ENCODE measurements at places on chromosomes 5 and 9.

DNA sequence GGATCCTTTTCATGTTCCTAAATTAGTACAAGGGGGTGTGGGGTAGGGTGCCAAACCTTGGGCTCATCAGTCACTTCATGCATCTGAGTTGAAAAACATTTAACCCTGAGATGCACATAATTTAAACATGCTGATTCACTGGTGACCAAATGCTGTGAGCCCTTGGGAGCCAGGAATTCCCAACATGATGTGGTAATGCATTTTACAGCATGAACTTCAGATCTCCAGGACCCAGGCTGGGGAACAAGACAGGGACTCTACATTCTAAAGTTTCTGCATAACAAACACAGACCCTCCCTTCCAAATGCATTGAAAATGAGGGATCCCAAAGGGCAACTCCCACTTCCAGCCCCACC is 322.2 kb downstream of the NDUFS4 start:
- DNase-seq, result no peak

DNA sequence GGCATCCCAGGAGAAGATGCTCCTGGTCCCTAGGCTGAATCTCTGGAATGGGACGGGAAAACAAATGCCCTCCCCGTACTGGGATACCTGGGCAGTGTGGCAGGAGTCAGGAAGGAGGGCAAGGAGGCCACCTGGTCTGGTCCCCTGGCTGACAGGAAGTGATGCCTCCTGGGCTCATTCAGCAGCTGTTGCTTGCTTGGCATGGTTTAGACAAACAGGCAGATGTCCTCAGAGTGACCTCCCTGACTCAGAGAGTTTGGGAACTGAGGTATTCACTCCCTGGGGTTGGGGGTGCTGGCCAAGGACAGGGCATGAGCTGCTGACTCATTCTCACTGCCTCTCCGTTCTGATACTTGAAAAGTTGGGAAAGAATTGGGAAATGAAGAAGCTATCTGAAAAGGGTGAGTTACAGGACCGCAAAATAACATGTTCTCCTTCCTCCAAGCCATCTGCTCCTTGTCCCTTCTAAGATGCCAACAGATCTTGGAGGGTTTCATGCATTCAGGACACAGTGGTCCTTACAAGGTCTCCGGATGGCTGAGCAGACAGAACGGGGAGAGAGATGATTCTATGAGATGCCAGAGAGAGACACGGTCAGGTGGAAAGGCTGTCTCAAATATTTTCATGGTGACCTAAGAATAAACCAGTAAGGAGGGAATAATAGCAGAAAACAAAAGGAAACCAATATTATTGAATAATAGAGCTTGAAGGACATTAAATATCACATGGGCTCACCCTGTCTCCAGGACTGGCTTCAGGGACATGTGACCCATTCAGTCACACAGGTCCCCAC is 534.5 kb downstream of the BNC2 start:
- DNase-seq, result no peak

DNA sequence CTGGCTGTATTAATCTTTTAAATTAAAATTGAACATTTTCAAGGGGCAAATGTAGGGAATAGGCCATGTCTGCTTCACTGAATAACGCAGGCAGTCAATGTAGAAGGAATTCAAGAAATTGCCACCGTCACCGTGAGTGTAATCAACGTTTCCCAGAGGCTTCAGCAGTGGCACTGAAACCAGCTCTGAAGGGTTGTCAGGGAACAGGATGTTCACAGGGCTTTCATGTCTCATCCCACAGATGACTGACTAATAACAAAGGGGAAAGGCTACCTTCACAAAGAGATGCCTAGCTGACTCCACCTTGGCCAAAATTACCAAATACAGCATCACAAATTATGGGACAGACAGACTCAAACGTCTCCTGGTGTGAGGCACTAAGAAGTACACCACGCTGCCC is 70.4 kb upstream of the SIMC1 start:
- no peak for DNase-seq

DNA sequence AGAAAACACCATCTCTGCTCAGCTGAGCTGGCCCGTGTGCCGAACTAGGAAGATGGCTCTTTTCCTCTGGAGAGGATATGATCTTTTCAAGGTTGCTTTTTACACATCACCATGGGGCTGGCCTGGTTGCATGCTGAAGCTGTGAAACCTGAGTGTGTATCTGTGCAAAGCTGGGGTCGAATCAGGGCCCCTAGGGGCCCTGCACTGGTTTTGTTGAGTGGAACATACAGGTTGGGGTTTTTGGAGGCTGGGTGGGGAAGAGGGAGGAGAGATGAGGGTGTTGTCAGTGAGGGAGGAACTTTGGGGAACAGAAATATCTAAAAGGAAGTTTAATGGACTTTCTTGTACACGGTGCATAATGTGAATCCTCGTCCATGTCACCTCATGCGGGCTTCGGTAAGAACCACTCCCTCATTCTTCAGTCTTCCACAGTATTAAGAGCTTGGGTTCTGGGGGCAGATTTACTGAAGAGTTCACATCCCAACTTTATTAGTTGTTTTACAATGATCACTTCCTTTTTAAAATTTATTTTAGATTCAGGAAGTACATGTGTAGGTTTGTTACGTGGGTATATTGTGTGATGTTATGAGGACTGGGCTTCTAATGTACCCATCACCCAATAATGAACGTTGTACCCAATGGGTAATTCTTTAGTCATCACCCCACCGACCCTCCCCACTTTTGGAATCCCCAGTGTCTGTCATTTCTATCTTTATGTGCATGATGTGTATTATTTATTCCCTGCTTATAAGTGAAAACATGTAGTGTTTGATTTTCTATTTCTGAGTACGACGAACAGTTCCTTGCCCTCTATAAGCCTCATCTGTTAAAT is 238.2 kb downstream of the NR3C1 start:
- DNase-seq, result no peak

- DNase-seq, result no peak
Measured at GRCh38 chr9:18689921-18690320, 216.0 kb downstream of the ADAMTSL1 start.

DNA sequence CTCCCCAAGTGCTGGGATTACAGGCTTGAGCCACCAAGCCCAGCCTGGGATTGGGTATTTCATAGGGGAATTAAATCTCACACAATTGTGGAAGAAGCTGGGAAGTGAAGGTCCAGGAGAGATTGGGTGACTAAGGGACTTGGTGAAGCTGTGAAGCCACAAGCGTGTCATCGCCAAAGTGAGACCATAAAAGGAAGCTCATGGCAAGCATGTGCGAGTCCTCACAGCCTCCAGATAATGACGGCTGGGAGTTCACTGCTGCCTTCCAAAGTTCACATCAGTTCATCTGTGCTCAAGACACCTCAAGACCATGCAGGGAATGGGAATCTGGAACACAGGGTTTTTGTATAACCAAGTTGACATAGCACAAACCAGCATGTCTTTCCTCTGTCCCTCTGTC is 210.6 kb downstream of the MARCHF11 start:
- no peak for DNase-seq

DNA sequence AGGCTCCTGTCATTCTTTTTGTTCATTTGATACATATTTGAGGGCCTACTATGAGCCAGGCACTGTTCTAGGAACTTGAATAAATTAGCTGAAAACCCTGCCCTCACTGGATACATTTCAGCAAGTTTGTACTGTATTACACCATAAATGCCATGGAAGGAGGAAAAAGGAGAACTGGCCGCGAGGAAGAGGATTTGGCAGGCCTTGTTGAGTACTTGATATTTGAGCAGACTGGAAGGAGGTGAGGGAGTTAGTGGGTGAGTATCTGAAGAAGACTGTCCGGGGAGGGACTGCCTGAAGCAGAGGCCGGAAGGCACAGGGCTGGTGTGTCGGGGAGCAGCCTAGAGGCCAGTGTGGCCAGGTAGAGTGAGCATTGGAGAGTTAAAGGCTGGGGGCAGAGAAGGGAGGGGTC is 4.5 kb downstream of the SNX30 start:
- no peak for DNase-seq

All from left renal cortex interstitium (tissue), 4 donors.